ENCODE measurements at places on chromosomes 3 and 15.

GRCh38 chr3:171257251-171258203 lies 202.7 kb downstream of the TNIK start:
- peaks cover 11% of the 10 kb centered on the region for H3K27me3 ChIP-seq
- no peaks in the 10 kb centered on the region for H3K36me3 ChIP-seq
- no peak for DNase-seq
- no peaks in the 10 kb centered on the region for H3K4me1 ChIP-seq
- H3K27ac ChIP-seq: no peak overlapping the region
- H3K4me3 ChIP-seq: no peak overlapping the region

- H3K27ac ChIP-seq: no peak overlapping the region
- H3K27me3 ChIP-seq: peaks cover 6% of the 10 kb centered on the region
- H3K4me1 ChIP-seq: no peaks in the 10 kb centered on the region
- no peak for DNase-seq
- no peak overlapping the region for H3K4me3 ChIP-seq
Measured at GRCh38 chr15:58081456-58081855, 15.9 kb upstream of the ALDH1A2 start.

GRCh38 chr15:90794538-90794937 lies 73.8 kb upstream of the FURIN start:
- DNase-seq: no peak
- no peak overlapping the region for H3K4me3 ChIP-seq
- no peak overlapping the region for H3K27ac ChIP-seq
- no peaks in the 10 kb centered on the region for H3K27me3 ChIP-seq

- no peak overlapping the region for H3K4me3 ChIP-seq
- no peaks in the 10 kb centered on the region for H3K36me3 ChIP-seq
- H3K4me1 ChIP-seq: no peaks in the 10 kb centered on the region
Measured at GRCh38 chr3:153442799-153443487, 280.9 kb downstream of the RAP2B start.

DNA sequence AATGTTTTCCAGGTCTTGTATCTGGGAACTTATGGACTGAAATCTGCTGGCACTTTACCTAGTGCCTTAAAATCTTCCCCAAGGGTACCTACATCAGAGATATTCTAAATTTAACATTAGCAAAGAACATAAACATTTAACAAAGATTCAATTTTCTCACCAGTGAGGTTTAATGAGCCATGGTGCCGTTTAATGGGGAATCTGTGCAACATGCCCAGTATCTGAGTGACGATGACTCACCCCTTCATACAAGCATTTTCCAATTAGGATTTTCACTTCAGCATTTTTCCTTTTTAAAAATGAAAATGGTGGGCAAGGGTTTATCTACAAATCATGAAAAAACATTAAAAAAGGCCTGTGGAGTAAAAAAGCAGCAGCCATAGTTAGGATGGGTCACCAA lies 189.4 kb downstream of the SLC9A9 start:
- no peak overlapping the region for H3K4me3 ChIP-seq
- no peaks in the 10 kb centered on the region for H3K4me1 ChIP-seq
- no peaks in the 10 kb centered on the region for H3K36me3 ChIP-seq

DNA sequence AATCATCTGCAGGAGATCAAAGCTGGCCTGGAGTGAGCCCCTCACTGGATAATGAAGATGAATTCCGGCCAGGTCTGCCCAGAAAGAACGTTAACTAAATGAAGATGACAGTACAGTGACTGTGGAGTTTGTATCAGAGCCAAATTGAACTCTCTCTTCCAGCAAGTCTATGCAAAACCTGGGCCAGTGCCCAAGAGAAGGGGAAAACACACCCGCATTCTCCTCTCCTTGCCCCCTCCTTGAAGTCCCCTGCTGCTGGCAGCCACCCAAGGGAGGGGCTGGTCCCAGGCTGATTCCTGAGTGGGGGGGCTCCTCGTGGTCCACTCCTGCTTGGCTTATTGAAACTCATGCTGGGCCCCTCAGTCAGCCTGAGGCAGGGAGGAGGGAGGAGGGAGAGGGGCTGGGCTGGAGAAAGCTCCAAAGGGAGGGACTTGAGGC lies 155.7 kb downstream of the RAB11A start:
- DNase-seq: no peak
- H3K4me3 ChIP-seq: no peak overlapping the region
- H3K36me3 ChIP-seq: no peaks in the 10 kb centered on the region
- 0 out of 2 replicates have a peak, but pooled peaks cover 3% of the 10 kb centered on the region for H3K27me3 ChIP-seq
- no peak overlapping the region for H3K27ac ChIP-seq
- no peaks in the 10 kb centered on the region for H3K4me1 ChIP-seq

DNA sequence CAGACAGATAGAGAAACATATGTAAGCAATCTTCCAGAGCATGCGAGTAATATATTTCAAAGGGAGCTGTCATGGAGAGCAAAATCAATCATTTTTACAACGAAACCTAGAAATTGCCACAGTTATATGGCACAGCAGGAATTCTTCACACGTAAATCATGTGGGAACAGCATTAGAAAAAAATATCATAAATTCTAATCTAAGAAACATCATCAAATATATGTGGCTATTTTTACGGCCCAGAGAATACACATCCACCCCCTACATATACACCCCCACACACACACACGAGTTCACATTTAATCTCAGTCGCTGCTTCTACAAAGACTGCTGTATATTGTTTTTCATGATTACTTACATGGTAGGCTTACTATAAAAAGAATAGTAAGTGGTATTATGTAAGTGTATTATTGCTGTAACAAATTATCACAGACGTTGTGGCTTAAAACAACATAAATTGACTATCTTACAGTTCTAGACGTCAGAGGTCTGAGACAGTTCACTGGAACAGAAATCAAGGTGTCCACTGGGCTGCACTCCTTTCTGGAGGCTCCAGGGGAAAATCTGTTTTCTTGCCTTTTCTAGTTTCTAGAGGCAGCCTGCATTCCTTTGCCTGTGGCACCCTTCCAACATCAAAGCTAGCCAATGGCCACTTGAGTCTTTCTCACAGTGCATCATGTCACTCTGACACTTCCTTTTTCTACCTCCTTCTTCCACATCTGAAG lies 363.3 kb downstream of the ULK4 start:
- DNase-seq: no peak
- H3K4me3 ChIP-seq: no peak overlapping the region
- H3K4me1 ChIP-seq: no peaks in the 10 kb centered on the region
- no peaks in the 10 kb centered on the region for H3K36me3 ChIP-seq
- no peaks in the 10 kb centered on the region for H3K27me3 ChIP-seq
- no peak overlapping the region for H3K27ac ChIP-seq

- H3K36me3 ChIP-seq: no peaks in the 10 kb centered on the region
- H3K27me3 ChIP-seq: no peaks in the 10 kb centered on the region
- DNase-seq: no peak
- peak overlapping the region; percentile 75 for H3K4me3 ChIP-seq
Measured at GRCh38 chr3:138188013-138188730, 1.1 kb downstream of the ARMC8 start.

GRCh38 chr15:62469478-62469873 lies 304.4 kb upstream of the C2CD4B start:
- no peak for DNase-seq
- H3K27me3 ChIP-seq: no peaks in the 10 kb centered on the region
- no peak overlapping the region for H3K27ac ChIP-seq

DNA sequence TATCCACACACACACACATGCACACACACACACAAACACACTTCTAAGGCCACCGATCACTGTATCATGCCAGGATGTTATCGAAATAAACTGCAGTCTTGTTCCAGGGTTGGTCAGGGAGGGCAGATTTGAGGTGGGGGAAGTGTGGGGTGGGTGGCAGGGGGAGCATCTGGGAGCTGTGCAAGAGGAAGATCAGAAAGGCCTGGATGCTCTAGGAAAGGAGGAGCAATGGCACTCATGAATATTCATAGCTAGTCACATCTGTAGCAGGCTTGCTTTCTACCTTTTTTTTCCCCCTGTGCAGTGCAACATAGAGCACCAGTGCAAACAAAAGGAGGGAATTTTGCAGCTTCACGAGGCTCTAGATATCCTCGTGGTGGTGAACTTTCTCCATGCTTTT lies 84.9 kb downstream of the MEIS2 start:
- no peak overlapping the region for H3K4me3 ChIP-seq
- no peaks in the 10 kb centered on the region for H3K36me3 ChIP-seq
- peaks cover 5% of the 10 kb centered on the region for H3K4me1 ChIP-seq
- no peaks in the 10 kb centered on the region for H3K27me3 ChIP-seq

DNA sequence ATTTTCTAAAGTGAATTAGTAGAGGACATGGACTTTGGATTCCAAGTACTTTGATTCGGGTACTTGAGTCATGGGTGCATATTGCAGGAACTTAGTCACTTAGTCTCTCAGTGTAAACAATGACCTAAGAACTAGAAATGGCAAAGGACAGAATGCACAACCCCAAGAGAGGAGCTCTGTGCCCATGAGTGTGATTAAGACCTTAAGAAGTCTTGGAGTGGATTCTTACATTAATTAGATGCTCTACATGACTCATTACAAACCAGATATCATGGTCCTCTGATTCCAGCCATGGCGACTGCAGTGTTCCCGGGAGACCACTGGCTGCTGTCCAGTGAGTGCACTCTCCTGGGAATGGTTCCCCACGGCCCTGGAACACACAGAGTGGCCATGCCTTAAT lies 251.5 kb downstream of the GABRG3 start:
- no peaks in the 10 kb centered on the region for H3K4me1 ChIP-seq
- H3K27ac ChIP-seq: no peak overlapping the region
- DNase-seq: no peak
- no peaks in the 10 kb centered on the region for H3K36me3 ChIP-seq
- no peak overlapping the region for H3K4me3 ChIP-seq
- H3K27me3 ChIP-seq: no peaks in the 10 kb centered on the region

DNA sequence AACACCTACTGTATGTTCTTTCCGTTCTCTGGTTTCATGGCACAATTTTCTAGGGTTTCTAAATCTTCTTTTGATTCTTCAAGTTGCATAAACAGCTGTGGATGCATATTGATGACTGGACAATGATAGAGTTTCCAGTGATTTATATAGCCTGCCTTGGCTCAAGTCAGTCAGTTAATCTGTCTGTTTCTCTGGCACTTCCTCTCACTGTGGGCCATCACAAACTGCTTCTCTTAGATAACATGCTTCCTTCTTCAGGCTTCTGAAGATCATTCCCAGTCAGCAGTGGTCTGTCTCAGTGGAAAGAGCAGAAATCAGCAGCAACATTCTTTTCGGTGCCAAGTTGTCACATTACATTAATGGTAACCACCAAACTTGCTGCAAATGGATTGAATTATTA lies 207.2 kb downstream of the RYR3 start:
- H3K4me1 ChIP-seq: no peaks in the 10 kb centered on the region
- DNase-seq: no peak

DNA sequence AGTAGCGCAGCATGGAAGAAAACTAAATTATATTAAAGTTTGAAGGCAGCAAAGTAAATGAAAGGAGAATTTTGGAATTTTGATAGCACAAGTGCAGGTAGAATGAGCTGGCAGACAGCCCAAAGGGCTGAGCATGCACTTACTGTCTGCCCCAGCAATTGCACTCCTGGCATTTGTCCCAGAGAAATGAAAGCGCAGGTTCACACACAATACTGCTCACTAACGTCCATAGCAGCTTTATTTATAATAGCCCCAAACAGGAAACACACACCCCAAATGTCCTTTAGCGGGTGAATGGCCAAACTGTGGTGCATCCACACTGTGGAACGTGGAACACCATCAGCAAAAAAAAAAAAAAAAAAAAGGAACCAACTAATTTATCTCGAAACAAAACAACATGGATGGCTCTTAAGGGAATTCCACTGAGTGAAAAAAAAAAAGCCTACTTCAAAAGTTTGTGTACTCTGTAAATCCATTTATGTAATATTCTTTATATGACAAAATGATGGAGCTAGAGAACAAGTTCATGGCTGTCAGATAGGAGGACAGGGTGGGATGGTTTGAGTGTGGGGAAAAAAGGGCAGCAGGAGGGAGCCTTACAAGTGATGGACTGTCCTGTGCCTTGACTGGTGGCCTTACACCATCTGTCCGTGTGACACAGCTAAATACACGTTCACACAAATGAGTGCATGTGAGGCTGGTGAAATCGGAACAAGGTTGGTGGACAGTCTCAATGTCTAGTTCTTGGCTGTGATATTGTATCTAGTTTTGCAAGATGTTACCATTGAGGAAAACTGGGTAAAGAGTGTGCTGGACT lies 6.0 kb upstream of the TM2D3 start:
- 0 out of 2 replicates have a peak, but pooled peaks cover 2% of the 10 kb centered on the region for H3K36me3 ChIP-seq
- H3K27ac ChIP-seq: no peak overlapping the region
- no peak for DNase-seq
- H3K4me1 ChIP-seq: peaks cover 5% of the 10 kb centered on the region

GRCh38 chr3:54432975-54433374 lies 310.6 kb downstream of the CACNA2D3 start:
- H3K27me3 ChIP-seq: no peaks in the 10 kb centered on the region
- H3K36me3 ChIP-seq: no peaks in the 10 kb centered on the region
- DNase-seq: no peak

- H3K36me3 ChIP-seq: no peaks in the 10 kb centered on the region
- no peaks in the 10 kb centered on the region for H3K4me1 ChIP-seq
- no peak overlapping the region for H3K4me3 ChIP-seq
- H3K27me3 ChIP-seq: peaks cover 3% of the 10 kb centered on the region
- no peak overlapping the region for H3K27ac ChIP-seq
Measured at GRCh38 chr3:10848261-10848660, 32.2 kb downstream of the SLC6A11 start.

- no peak overlapping the region for H3K27ac ChIP-seq
- no peak overlapping the region for H3K4me3 ChIP-seq
- H3K36me3 ChIP-seq: no peaks in the 10 kb centered on the region
Measured at GRCh38 chr3:117217355-117217754, 507.8 kb downstream of the TUSC7 start.

DNA sequence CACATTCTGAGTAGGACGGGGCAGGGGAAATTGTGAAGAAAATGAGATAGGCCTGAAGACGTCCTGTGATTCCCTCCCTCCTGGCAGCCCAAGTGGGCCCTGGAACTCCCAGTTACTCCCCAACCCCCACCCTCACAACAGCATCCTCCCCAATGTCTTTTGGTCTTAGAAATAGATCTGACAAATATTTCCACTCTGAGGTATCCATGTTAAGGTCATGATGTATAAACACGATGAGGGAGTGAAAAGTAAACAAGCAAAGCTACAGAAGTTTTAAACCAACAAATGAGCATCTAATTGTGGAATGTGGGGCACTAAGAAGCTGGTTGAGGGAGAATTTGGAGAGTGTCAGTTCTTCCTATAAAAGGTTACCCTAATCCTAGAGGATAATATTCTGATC lies 103.7 kb upstream of the AADACL2 start:
- H3K4me1 ChIP-seq: no peaks in the 10 kb centered on the region
- DNase-seq: peak; percentile 27
- H3K27ac ChIP-seq: no peak overlapping the region
- H3K4me3 ChIP-seq: no peak overlapping the region

- no peak overlapping the region for H3K4me3 ChIP-seq
- no peaks in the 10 kb centered on the region for H3K36me3 ChIP-seq
- H3K27ac ChIP-seq: no peak overlapping the region
- DNase-seq: no peak
Measured at GRCh38 chr15:49421991-49422390, 1.1 kb upstream of the FGF7 start.

DNA sequence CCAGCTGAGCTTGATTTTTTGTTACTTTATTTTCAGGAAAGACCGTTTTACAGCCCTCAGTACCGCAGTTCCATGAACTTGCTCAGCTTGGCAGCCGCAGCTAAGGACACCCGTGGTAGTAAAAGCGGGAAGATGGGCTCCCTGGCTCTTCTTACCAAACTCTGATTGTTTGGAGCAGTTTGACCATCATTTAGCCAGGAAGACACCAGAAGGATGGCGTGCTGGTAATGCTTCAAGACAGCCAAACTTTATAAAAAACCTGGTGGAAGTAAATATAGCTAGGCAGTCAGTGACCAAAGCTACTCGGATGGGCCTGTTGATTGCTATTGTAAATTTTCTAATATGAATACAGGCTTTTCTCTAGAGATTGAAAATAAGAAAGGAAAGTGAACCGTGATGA lies 28.9 kb downstream of the POLR2M start:
- H3K27ac ChIP-seq: no peak overlapping the region
- no peak for DNase-seq
- no peaks in the 10 kb centered on the region for H3K36me3 ChIP-seq
- H3K4me1 ChIP-seq: no peaks in the 10 kb centered on the region
- no peaks in the 10 kb centered on the region for H3K27me3 ChIP-seq
- H3K4me3 ChIP-seq: no peak overlapping the region

Data from Panc1 (cell line).